ENCODE measurements at places on chromosomes 12 and 14. TPM values are rescaled to one million over a fixed set of nuclear protein-coding genes. Genes with fewer than 3 reads are reported as not detected.

- peak; percentile 70 for DNase-seq
Measured at GRCh38 chr14:32939254-32940065, 781 bp downstream of the NPAS3 start.

DNA sequence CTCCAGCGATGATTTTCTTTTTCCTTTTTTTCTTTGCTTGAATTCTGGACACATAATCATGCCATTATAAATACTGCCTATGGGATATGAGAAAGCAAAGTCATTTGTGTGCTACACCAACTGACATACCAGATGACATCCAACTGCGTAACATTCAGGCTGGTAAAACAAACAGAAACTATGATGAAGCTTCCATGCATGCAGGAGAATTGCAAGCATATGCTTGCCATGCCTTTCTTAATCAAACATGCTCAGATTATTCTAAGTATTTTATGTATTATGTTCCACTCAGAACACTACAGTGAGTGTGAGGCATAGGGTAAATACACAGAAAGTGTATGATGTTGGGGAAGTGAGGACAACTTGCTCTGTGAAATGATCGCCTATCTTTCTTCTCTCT lies 97.4 kb downstream of the C12orf50 start:
- DNase-seq: peak; percentile 36

DNA sequence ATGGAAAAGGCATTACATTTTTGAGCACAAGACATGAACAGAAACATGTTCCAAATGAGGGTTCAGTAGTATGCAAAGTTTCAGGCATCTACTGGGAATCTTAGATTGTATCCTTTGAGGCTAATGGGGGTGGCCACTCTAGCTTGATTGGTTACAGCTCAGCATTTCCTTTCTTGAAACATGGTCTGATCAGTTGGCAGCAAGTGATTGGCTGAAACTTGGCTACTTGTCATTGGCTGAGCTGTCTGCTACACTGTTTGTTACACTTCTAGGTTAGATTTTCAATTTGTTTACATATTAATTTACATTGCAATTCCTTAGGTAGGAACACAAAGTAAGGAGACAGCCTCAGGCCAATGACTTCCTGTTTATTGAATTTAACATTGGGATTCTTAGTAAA lies 918.0 kb upstream of the SEL1L start:
- no peak for DNase-seq

GRCh38 chr12:31300783-31301182 lies 25.2 kb downstream of the SINHCAF start:
- no peak for DNase-seq

- no peak for DNase-seq
Measured at GRCh38 chr12:57219993-57220754, 3.6 kb downstream of the NXPH4 start.

GRCh38 chr12:112191201-112191600 lies 65.8 kb downstream of the TRAFD1 start:
- DNase-seq: no peak

- DNase-seq: no peak
Measured at GRCh38 chr12:62774794-62775193, 160.2 kb downstream of the PPM1H start.

GRCh38 chr12:110778833-110779577 lies 36.3 kb upstream of the PPP1CC start:
- no peak for DNase-seq

GRCh38 chr12:132388379-132389015 lies 59.1 kb upstream of the GALNT9 start:
- no peak for DNase-seq

DNA sequence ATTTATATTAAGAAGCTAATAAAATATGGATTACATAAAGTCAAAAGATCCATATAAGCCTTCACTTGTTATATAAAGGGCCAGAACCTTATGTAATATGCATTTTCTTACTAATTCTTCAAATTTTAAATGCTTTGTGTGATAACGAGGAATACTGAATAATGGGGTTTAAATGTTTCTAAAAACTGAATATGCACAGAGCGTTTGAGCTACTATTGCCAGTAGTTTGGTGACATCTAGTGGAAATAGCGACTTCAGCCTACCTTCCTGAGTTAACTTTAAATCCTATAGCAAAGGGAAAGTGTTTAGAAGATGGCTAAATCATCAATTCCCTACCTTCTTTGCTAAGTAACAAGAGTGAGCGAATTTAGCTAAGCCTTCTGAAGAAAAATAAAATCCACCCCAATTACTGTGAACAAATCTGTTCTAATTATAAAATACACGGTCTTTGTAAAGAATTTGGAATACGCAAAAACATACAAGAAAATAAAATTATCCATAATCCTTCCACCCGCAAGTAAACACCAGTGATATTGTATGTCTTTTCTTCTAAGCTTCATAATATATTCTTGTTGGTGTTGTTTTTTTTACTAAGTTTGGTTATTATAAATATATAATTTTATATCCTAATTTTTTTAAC lies 115.5 kb upstream of the G2E3 start:
- DNase-seq: peak; percentile 65

GRCh38 chr14:26730929-26731618 lies 133.2 kb upstream of the NOVA1 start:
- DNase-seq: peak; percentile 64

- no peak for DNase-seq
Measured at GRCh38 chr14:61320806-61321384, 484 bp upstream of the PRKCH start.

DNA sequence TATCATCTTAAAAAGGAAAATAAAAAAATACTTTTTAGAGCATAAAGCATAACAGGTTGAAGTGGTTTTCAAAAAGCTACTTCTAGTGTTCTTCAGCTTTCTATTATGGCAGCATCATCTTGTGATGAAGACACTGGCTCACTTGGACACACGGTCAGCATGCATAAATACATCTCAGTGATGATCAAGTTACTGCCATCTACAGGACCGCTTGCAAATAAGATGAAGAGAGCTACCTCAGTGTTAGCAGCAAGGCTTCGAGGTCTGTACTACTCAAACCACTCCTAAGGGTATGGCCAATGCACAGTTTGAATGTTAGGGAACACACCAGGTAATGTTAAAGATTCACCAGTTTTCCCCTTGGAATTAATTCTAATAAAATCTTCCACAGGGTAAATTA lies 58.8 kb downstream of the GALC start:
- peak; percentile 53 for DNase-seq

DNA sequence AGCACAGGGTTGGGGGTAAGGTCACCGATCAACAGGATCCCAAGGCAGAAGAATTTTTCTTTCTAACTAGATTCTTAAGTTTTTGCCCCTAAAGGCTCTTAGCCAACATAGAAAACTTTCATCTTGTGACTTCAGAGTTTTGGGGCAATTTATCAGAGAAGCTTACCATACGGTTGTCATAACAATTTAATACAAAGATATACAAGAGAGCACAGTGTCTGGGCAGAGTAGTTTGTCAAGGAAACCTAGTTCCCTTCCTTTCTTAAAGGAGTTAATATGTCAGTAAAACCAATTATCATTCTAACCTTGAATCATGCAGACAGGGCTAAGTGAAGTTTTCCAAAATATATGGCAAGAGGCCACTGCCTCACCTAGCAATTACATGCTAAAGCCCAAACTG lies 18.4 kb downstream of the NR2C1 start:
- no peak for DNase-seq

DNA sequence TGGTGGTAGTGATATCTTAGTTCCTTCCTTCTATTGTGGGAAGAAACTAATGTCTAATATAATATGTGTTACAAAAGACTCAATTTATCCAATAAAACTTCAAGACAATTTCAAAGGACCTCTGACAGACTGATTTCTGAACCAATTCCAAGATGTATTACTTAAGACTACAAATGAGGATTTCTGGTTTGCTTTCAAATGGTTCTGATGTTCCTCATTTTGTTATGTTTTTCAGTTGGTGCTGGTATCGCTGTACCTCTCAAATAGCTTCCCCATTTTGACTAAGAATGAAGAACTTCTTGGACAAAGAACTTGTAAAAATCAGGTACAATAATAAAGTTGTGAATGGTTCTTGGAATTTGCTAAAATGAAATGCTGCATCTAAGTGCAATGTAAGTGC lies 19.4 kb upstream of the MBIP start:
- DNase-seq: no peak

DNA sequence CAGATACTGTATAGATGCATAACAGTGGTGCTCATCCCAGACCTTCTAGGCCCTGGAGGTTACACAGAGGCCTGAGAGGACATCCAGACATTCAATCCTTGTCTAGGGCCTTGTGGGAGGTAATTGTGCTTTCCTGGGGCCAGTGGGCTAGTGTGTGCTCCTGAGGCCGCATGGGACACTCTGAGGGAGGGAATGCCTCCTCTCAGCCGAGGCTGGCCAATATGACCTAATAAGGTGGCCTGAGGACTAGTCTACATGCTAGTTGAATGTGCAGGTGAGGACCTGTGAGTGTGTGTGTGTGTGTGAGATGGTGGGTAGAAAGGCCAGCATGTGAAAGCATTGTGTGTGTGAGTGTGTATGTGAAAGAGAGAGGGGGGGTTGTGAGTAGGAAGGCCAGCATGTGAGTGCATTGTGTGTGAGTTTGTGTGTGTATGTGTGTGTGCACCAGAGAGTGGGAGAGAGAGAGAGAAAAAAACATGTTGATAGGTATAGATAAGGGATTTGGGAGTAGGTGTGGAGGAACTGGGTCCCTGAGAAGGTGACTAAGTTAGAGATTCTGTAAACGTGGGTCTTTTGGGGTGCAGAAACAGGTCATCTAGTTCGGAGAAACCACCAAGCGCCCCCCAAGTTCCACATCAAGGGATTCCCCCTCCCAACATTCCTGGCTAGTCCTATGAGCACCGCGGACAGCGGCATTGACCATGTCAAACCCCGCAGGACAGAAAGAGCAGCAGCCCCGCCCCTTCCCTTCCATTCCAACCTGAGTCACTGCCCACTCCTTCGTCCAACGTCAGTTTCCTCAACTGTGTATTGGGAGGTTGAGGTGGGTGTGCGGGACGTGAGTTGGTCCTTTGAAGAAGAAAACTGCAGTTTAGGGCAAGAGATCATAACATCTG lies 9.7 kb upstream of the KRT81 start:
- no peak for DNase-seq

DNA sequence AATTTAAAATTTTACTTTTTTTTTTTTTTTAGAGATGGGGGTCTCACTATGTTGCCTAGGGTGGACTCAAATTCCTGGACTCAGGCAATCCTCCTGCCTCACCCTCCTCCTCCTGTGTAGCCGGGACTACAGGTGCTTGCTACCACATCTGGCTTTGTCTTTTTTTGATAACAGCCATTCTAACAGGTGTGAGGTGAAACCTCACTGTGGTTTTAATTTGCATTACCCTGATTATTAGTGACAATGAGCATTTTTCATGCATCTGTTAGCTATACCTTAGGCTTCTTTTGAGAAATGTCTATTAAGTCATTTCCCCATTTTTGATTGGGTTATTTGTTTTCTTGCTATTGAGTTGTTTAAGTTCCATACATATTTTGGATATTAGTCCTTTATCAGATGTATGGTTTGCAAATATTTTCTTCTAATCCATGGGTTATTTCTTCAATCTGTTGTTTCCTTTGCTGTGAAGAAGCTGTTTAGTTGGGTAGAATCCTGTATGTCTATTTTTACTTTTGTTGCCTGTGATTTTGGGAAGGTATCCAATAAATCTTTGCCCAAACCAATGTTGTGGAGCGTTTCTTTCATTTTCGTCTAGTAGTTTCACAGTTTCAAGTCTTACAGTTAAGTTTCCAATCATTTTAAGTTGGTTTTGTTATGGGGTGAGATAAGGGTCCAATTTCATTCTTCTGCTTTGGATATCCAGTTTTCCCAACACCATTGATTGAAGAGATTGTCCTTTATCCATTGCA lies 86.1 kb downstream of the MYF5 start:
- no peak for DNase-seq

GRCh38 chr12:131738196-131738595 lies 27.3 kb downstream of the SFSWAP start:
- peak; percentile 5 for DNase-seq

DNA sequence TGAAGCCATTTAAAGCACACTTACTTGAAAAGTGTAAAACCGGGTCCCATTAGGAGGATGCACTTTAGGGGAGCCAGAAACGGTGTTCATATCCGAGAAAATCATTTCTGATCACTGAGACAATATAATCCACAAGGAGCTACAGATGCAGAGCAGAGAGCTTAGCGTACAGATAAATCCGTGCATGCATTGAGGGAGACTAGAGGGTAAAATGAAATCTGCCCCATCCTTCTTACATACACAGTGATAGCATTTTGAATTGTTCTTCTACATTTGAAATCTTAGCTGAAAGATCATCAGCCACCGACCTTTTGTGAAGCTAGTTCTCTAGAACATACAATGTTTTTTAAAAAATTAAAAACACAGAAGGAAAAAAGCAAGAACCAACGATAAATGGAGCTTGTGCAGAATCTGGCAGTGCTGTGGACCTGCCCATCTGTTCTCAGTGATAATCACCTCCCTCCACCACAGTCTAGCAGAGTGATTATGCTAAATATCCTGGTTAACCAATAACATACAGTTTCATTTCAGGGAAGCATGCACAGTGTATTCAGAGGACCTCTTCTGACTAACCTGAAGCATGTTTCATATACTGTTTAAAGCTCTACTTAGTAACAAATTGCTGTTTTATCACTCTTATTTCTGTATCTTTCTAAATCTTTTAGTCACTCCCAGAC lies 161.1 kb downstream of the PPFIA2 start:
- DNase-seq: no peak

DNA sequence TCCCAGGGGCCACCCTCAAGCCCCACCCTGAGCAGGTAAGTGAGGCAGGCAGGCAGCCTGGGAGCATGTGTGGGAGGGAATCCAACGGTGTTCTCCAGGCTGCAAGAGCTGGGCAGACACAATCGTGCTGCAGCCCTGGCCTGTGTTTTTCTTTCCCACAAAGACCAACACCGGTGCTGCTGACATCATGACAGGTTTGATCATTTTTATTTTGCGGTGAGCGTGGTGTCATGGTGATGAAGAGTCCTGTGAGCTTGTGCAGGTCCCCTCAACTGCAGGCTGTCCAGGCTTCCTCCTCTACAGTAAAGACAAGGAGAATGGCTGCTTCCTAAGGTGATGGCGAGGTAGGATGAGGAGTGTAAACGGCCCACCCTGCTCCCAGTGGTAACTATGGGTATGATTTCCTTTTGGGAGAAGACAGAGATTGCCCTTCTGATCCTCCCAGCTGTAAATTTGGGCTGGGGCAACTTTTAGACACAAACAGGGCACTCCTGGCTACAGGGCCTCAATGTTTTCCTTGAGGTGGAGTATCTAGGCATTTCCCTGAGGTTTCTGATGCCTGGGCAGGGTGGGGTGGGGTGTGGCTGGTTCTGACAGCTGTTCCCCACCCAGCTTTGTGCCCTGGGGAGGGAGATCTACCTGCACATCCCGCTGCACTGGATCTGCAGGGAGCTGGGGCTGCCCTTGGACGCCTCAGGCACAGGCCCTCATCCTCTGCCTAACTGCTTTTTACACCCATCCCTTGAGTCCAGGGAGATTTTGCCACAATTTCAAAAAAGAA lies 109.1 kb downstream of the VCPKMT start:
- DNase-seq: no peak

TMEM63C gene
- 0.66 TPM for total RNA-seq

SERPINA12 gene
- total RNA-seq: not detected

SDR9C7 gene
- total RNA-seq: not detected

SELPLG gene
- total RNA-seq: 0.80 TPM

CRIP2 gene
- 0.87 TPM for total RNA-seq

CLEC14A gene
- not detected for total RNA-seq

GLS2 gene
- total RNA-seq: not detected

TNS2 gene
- 15.9 TPM for total RNA-seq

NDRG2 gene
- 13.4 TPM for total RNA-seq

PIWIL1 gene
- not detected for total RNA-seq

NPAS3 gene
- 0.90 TPM for total RNA-seq

MYBPC1 gene
- not detected for total RNA-seq

OASL gene
- 0.35 TPM for total RNA-seq

ETNK1 gene
- 73.6 TPM for total RNA-seq

TAS2R10 gene
- 0.13 TPM for total RNA-seq
